ENCODE measurements at places on chromosomes 11 and 22.

DNA sequence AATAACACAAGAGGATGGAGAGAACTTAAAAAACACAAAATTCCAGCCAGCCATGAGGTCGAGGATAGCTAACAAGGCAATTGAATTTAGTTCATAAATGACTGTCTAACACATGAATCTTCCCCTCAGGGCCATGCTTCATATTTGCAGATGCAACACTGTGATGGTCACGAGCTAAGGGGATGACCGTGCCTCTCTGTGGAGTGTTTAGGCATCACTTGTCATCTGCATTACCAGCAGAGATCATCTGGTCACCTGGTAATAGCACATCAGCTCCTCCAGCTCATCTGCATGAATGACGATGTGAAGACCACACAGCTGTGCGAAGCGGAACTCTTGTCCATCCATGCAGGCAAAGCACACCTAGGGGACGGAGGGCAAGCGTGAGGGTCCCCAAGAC is 20.9 kb upstream of the SLC25A1 start:
- DNase-seq, result no peak

DNA sequence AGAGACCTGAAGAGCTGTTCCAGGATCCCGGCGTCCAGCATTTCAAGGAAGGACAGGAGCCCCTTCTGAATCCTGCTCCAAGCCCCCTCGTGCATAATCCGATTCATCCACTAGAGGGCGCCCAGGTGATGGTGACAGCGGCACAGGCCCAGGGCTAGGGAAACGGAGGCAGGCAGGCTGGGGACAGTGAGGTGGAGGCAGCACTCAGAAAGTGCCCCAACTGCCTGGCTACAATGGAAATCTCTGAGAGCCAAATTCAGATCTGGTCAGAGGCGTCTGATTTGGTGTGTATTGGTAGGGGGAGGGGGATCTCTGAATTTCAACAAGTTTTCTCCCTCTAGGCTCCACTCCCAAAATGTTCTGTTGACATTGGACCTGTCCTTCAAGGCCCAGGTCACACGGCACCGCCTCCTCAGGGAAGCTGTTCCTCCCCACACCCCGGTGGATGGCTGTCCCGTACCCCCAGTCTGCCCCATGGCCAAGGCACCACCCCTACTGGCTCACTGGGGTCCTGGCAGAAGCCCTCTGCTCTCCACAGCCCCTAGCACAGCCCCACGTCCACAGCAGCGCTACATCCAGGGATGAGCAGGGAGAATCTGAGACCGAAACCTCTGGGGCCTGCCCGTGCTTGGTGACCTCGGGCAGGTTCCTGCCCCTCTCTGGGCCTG is 142.9 kb downstream of the CRYBB2 start:
- peak; percentile 53 for DNase-seq

DNA sequence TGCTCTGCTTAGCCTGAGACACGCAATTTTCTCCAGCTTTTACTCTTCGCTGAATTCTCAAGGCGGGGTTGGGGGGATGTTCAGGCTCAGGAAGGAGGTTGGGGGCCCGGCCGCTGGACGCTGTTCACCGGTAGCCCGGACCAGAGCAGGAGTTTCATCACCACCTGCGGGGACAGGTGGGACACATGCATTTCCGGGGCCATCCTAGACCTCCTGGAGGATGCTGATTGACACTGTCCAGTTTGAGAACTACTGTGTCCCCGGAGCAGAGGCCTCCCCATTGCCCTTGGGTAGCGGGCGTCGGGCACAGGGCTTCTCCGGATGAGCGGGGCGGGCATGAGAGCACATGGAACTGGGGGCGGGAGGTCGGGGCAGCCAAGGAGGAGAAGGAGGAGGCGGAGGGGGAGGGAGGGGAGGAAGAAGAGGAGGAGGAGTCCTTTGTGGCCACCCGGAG is 144.0 kb upstream of the GRK3 start:
- DNase-seq, result no peak

- DNase-seq, result no peak
Measured at GRCh38 chr22:42067671-42068251, 2.9 kb downstream of the NAGA start.

- DNase-seq, result peak; percentile 70
Measured at GRCh38 chr11:120184946-120185705, 25.7 kb upstream of the OAF start.

DNA sequence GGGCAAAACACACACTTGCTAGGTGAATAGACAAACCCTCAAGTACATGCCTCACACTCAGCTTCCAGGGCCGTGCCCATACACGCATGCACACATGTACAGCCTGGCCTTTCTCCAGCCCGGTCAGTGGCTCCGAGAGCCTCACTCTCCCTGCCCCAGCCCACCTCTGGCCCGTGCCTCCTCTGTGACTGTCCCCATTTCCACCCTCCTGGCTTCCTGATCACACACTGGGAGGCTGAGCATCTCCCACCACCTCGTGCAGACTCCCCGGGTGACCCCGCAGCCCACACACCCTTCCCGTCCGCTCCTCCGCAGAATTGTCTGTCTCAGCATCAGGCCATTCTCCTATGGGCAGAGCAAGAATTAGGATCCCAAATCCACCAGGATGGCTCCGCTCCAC is 634.1 kb downstream of the TBC1D22A start:
- no peak for DNase-seq

GRCh38 chr11:73402834-73403185 is 26.6 kb downstream of the RELT start:
- DNase-seq, result peak; percentile 32

GRCh38 chr11:86610559-86611341 is 61.7 kb downstream of the ME3 start:
- DNase-seq, result peak; percentile 40

DNA sequence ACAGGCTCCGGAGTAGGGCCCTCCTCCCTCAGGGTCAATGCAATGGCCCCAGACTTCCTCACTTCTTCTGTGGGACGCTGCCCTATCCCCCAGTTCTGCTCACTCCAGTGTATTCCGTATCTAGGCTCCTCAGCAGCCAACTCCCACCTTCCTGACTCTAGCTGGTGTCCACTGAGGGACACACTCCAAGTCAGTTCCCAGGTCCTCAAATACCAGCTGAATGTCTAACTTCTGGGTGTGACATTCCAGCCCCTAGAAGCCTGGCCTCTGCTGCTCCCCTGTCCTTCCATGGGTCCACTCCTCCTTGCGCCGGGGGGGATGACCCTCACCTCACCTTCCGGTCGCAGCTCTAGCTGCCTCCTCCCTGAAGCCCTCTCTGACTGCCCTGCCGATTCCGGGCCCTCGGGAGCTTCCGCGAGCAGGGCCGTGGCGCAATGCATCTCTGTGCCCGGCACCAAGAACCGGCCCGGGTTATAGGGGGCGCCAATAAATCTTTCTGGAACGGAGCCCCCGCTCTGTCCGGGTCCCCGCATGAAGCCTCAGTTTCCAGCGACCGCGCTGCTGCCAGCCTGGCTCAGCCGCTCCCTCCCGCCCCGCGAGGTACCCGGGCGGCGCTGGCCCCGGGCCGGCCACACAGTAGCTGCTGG is 15.4 kb downstream of the BAD start:
- DNase-seq, result peak; percentile 77

- peak; percentile 89 for DNase-seq
Measured at GRCh38 chr11:100719809-100720221, 32.7 kb downstream of the ARHGAP42 start.

- no peak for DNase-seq
Measured at GRCh38 chr22:48491451-48491941, 1336.2 kb downstream of the BRD1 start.

- DNase-seq, result no peak
Measured at GRCh38 chr11:44790211-44790610, 63.4 kb downstream of the TSPAN18 start.

GRCh38 chr11:111586388-111586831 is 15.8 kb upstream of the SIK2 start:
- DNase-seq, result peak; percentile 91

All from kidney tubule cell (primary cell).